ENCODE measurements at places on chromosomes 2 and 18. TPM values are rescaled to one million over a fixed set of nuclear protein-coding genes. Genes with fewer than 3 reads are reported as not detected.

The LOXHD1 gene
- 0.09 TPM for polyA plus RNA-seq

The REG1B gene
- polyA plus RNA-seq: 7.2 TPM

The NDC80 gene
- 4.0 TPM for polyA plus RNA-seq

The ACADL gene
- 15.0 TPM for polyA plus RNA-seq

The MSTN gene
- polyA plus RNA-seq: 0.10 TPM
